G401 (cell line): ENCODE measurements at places on chromosomes 13 and 19.

DNA sequence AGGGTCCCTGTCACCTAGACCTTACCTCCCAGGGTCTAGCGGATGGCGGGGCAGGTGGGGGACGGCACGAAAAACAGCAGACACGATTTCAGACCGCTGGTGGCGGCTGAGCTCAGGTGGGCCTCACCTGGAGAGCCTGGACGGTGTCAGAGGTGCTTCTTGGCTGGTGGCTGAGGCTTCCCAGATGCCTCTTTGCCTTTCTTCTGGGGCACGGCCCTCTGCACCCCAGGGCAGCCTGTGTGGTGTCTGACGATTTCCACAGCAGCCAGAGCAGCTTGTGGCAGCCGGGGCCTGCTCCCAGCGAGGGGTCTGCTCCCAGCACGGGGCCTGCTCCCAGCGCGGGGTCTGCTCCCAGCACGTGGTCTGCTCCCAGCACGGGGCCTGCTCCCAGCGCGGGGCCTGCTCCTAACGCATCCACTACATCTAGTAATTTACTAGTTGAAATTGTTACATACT is 66.7 kb downstream of the ATP11A start:
- DNase-seq = no peak

- DNase-seq = no peak
These were observed 122.7 kb upstream of the FRY start for GRCh38 chr13:31908696-31909411.

GRCh38 chr13:97259798-97260714 is 37.9 kb downstream of the MBNL2 start:
- no peak for DNase-seq

DNA sequence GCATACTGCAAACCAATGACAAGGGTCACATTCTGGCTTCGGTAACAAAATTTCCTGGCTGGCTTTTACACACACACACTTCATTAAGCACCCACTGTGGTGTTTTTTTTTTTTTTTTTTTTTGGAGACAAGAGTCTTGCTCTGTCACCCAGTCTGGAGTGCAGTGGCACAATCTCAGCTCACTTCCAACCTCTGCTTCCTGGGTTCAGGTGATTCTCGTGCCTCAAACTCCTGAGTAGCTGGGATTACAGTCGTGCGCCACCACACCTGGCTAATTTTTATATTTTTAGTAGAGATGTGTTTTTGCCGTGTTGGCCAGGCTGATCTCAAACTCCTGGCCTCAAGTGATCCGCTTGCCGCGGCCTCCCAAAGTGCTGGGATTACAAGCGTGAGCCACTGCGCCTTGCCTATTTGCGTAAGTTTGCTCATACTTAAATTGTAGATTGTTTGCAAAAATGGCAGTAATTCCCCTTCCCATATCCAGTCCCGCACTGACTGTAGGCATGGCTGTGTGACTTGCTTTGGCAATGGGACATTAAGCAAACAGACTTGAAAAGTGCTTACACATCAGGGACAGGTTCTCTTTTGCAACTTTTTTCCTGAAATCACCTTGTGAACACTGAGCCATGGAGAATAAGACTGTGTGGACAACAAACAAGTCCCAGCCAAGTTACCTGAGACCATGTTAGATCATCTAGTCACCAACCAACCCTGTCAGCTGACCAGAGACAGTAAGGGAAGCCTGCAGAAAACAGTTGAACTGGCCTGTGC is 42.1 kb upstream of the EBPL start:
- DNase-seq = peak; percentile 11

DNA sequence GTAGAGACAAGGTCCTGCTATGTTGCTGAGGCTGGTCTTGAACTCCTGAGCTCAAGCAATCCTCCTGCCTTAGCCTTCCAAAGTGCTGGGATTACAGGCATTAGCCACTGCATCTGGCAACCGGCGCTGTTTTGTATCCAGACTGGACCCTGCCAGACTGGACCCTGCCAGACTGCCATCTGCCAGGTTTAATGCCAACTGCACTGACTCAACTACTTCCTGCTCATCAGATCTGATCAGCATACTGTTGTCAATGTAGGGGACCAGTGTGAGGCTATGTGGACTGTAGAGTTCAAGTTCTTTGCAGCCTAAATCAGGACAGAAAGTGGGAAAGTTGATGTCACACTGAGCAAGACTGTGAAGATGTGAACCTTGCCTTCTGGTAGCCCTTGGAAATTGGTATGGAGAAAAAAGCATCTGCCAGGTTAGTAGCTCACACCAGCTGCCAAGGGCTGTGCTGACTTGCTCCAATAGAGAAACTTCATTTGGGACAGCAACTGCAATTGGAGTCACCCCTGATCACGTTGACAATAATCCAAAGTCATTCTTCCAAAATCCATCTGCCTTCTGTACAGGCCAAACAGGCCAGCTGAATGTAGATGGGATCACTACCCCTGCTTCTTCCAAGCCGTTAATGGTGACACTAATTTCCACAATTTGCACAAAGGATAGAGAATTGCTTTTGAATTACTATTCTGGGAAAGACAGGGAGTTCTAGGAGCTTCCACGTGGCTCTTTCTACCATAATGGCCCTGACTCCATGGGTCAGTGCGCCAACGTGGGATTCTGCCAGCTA is 36.8 kb upstream of the ATP1A3 start:
- DNase-seq = peak; percentile 73
